NCI-H2029 (cell line): ENCODE measurements at places on chromosomes 13 and 19.

DNA sequence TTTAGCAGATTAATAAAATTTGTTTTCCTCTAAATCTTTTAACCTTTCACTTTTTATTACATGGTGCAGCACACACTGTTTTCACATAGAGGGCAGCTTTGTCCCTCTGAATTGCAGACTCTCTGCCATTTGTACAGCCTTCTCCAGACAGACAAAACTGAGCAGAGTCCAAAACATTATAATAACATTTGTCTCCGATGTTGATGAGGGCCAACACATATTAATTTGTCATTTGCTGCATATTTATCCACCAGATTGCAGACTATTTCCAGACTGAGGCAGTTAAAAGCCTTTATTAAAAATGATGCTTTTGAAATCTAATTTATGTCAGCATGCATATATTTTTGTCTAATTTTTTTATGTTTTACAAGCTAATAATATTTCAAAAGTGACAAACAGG, 1251.9 kb upstream of the SLC10A2 start:
- no peak for DNase-seq

- DNase-seq, result no peak
Observed at GRCh38 chr13:50104493-50104892, 89.2 kb downstream of the KCNRG start.

GRCh38 chr19:29079356-29080032, 133.5 kb downstream of the UQCRFS1 start:
- DNase-seq, result no peak

- DNase-seq, result no peak
Observed at GRCh38 chr19:19485161-19485997, 30.0 kb downstream of the TSSK6 start.

DNA sequence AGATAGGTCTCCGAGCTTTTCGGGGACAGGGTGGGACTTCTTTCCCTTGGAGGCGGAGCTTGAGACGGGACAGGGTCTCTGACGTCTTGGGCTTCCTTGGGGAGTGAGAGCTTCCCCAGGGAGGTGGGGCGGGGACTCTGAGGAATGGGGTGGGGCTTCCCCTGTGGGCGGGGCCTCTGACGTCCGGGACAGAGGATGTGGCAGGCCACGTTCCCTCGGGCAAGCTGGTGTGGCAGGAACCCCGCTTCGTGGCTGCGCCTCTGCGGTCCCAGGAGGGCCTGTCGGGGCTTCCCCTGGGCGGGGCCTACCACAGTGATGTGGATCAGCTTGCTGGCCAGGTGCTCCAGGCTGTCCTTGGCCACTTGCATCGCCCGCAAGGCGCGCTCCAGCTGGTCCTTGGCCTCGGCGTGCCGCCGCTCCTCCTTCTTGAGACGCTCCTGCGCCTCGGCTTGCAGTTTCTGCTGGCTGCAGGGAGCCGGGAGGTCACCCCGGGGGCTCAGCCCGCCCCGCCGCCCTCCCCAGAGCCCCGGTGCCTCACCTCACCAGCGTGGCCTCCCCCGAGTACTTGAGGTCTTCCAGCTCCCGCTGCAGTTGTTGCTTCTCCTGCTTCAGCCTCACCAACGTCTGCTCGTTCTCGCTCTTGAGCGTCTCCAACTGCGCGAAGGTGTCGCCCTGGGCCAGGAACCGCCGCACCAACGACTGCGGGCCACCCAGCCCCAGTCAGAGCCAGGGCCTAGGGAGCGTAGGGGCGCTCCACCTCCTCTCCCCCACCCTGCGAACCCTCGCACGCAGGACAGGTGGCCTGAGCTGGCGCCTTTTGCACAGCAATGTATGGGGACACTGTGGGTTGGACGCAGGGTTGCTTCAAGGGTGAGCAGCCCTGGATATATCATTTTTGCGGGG, 3.3 kb upstream of the RGL3 start:
- no peak for DNase-seq

GRCh38 chr13:21657538-21657937, 13.3 kb upstream of the FGF9 start:
- DNase-seq, result no peak

DNA sequence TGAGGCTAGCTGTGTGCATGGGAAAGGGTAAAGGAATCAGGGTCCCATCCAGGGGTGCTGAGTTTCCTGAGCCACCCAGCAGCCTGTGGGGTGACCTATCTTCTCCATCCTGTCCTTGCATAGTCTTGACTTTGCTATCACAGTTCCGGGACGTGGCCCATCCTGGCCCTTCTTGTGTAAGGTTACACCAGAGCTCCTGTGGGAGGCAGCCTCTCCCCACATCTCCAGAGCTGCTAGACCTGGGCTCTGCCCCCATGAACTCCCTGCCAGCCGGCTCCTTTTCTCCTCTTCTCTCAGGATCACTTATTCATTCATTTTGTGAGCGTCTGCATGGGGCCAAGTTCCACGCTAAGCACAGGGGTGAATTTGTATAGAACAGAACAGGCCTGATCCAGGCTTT, 238.9 kb downstream of the TSHZ3 start:
- no peak for DNase-seq

DNA sequence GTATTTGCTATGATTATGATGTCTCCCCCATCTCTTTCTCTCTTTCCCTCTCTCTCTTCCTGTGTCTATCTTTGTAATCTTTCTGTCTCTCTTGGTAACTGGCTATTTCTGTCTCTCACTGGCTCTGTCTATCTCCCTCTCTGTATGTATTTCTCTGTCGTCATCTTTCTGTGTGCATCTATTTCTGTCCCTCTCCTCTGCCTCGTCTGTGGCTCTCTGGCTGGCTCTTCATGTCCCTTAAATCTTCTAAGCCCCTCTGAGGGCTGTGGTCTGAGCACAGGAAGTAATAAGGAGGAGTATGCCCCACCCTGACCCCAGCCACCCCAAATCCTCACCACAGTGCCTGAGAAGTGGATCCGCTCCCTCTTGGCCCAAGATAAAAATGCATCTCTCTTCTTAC, 104.4 kb downstream of the DNAJC15 start:
- no peak for DNase-seq

DNA sequence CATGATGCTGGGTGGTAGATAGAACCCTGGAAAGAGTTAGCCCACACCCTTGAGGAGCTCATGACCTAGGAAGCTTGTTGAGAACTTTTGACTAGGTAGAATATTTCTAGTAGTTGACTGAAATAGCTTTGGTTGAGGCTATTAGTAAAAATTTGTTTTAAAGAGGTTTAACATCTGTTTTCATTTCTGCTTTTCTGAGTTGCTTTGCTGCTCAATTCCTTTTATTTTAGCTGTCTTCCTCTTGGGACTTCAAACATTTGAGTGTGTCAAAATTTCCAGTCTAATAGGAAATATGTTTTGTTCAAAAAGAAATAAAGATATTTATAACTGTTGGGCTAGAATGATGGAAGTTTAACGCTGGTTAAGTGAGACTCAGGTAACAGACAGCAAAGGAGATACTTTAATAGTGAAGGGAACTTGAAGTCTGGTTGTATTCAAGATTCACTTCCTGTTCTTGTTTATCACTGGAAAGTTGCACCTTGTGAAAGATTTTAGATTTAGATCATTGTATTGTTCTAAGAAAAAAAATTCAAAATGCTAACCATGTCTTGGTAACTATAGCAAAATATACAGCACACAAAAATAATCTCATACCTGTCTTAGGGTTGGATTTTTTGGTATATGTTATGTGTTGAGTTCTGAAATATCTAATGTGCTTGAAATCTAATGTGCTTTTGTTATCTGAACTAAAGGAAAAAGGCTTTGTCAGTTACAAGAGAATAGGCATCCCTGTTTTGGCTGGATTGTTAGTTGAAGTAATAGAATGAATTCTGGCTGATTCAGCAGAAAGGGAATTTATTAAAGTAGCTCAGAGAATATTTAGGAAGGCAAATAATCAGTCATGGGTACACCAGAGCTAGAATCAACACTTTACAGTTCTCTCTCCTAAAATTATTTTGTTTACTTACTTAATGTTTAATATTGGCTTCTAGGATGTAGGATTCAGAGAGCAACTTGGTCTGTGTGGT, 24.4 kb upstream of the GPR18 start:
- no peak for DNase-seq

GRCh38 chr13:105107781-105108180, 1427.7 kb downstream of the EFNB2 start:
- DNase-seq, result no peak

- no peak for DNase-seq
Observed at GRCh38 chr13:51158365-51158764, 47.3 kb upstream of the C13orf42 start.

- peak; percentile 51 for DNase-seq
Observed at GRCh38 chr19:28737021-28737895, 475.7 kb downstream of the UQCRFS1 start.

GRCh38 chr19:53112286-53112685, 9.1 kb upstream of the ZNF160 start:
- DNase-seq, result no peak

DNA sequence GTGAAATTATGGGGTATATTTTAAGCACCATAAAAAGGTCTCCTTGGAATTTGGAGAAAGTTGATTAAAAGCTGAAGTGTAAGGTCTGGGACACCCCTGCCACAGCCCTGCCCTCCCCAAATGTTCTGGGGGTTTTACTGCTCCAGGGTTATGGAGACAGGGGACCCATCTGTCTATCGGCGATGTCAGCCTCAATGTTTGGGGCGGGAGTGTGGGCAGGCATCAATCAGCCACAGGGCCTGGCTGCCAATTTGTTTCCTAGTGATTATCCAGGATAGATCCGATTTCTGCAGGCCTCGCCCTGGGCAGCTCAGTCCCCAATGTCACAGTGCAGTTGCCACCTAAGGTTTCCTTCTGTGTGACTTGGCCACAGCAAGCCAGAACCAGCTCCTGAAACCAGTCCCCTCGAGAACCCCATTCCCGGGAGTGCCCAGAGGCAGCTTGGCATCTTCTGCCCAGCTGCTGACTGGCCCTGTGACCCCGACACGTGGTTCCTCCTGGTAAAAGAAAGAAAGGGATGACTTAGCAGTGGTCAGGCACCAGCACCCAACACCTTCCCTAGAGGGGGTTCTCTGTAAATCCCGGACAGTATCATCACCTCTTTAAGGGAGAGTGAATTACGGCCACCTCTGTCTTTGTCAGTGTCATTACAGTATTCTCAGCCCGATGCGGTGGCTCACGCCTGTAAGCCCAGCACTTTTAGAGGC, 41.6 kb downstream of the MYO9B start:
- DNase-seq, result no peak

GRCh38 chr13:23806874-23807526, 82.2 kb downstream of the MIPEP start:
- no peak for DNase-seq

DNA sequence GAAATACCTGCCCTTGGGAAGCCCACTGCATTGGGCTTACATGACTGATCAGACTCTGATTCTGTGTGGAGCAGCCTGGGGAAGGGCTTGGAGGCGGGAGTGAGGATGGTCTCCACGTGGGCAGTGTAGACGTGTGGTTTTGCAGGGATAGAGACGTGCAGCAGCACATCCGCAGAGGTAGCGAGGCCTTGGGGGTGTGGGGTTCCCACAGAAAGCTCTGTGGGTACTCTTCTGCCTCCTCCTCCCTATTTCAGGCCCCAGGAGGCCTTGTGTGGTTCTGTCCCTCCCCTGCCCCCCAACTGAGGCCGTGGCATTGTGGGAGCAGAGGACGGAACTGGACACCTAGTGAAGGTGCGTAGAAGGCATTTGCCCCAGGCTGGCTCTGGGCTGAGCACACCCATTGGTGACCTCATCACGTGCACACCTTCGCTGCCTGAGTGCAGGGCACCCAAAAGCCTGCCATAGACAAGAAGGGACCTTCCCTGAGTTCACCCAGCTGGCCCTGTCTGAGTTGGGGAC, 28.9 kb downstream of the PPP1R37 start:
- DNase-seq, result no peak

DNA sequence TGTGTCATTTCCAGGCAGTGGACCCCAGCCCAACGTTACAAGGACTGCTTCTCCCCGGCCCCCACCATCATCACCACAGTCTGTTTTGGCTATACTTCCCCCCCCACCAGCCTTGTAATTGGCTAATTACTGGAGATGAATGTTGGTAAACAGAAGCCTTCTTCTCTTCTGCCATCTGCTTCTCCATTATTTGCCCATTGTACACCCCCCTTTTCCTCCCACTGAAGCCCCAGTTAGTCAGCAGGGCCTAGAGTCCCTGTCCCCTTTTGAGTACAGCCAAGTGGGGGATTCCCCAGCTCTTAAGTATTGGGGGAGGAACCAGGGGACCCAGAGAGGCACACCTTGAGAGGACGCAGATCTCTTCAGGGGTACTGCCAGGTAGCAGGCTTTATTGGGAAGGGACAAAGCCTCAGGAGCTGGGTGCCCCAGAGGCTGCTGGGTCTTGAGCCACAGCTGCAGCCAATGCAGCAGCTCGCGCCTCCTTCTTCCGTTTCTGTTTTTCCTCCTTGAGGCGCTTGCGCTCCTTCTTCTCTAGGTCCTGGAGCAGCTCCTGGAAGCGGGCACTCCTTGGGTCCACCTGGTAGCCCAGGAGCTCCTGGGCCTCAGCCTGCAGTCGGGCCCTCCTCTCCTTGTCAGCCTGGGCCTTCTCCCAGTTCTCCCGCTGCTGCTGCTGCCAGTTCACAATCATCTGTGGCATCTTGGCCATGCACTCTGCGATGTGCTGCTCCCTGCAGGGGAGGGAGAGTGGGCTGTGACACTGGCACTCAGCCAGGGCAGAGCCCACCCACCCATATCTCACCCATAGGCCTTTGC, 3.0 kb downstream of the GADD45GIP1 start:
- DNase-seq, result no peak

DNA sequence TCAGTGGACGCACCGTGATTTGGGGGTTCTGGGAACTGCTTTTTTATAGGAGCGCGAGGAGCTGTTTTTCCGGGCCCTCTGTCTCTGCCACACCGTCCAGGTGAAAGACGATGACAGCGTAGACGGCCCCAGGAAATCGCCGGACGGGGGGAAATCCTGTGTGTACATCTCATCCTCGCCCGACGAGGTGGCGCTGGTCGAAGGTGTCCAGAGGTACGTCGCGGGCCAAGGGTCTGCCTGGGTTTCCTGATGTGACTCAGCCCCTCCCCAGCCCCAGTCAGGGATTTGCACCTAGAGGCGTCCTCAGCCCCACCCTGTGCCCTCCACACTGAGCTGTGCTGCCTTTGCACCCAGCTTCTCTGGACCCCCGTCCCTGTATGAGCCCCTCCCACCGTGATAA, 136.2 kb upstream of the MCF2L start:
- DNase-seq, result no peak

GRCh38 chr13:28607187-28607955, 51.6 kb upstream of the POMP start:
- DNase-seq, result no peak
